ENCODE measurements at places on chromosomes 5 and 9.

- DNase-seq = no peak
Measured at GRCh38 chr5:16518606-16519005, 53.0 kb upstream of the ZNF622 start.

GRCh38 chr9:83935276-83935935 lies 14.2 kb upstream of the KIF27 start:
- peak; percentile 66 for DNase-seq

DNA sequence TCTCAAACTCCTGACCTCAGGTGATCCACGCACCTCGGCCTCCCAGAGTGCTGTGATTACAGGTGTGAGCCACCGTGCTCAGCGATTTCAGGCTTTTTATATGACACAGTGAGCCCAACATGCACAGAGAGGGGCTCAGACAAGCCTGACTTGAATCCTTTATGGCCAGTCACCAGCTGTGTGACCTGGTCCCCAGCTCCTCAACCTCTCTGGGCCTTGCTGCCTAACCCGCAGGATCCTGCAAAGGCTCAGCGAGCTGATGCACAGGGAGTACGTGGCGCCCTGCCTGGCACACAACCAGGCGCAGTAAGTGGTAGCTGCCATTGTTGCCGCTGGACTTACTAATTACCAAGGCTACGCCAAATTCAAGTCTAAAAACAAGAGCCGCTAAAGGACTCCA lies 16.6 kb upstream of the NCS1 start:
- no peak for DNase-seq

- no peak for DNase-seq
Measured at GRCh38 chr5:171335616-171336015, 26.6 kb downstream of the TLX3 start.

GRCh38 chr5:170468633-170469285 lies 35.1 kb upstream of the KCNIP1 start:
- DNase-seq = no peak

DNA sequence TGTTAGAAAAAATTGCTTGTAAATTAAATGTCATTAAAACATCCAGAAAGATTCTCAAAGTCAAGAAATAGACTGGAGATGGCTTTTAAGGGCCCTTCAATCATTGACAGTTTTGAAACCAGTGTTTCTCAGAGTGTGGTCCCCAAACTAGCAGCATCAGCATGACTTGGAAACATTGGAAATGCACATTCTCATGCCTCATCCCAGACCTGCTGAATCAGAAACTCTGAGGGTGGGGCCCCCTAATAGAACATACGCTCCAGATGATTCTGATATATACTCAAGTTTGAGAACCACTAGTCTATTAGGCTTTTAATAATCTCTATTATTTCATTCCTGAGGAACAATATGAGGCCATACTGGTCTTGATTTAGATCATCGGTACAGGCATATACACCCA lies 181.6 kb downstream of the SMARCA2 start:
- no peak for DNase-seq

DNA sequence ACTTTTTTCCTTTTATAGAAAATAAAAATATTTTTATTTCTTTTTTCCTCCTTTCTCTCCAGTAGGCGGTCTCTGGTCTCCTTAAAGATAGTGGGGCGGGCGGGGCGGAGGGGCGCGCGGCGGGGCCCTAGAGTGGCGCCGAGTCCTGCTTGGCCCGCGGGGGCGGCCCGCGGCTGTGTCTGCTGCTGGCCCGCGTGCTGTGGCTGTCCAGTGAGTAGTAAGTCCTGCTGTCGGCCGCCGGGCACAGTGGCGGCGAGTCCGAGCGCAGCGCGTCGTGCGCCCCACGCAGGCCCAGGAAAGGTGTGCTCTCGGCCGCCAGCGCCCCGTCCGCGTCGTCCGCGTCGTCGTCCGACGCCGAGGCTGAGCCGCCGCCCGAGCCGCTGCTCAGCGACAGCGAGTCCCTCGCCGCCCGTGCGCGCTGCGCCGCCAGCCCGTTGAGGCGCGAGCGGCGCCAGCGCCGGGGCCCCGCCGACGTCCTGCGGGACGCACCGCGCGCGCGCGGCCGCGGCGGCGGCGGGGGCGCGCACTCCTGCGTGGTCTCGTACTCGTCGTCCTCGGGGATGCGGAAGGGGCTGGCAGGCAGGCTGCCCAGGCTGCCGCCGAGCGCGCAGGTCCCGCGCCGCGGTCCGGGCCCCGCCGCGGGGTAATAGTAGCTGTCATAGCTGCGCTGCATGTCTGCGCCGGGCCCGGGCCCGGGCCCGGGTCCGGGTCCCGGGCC lies 52.3 kb downstream of the PSD2 start:
- peak; percentile 75 for DNase-seq

Measured in tongue (tissue), 3 donors.